ENCODE measurements at places on chromosomes 11 and 22.

DNA sequence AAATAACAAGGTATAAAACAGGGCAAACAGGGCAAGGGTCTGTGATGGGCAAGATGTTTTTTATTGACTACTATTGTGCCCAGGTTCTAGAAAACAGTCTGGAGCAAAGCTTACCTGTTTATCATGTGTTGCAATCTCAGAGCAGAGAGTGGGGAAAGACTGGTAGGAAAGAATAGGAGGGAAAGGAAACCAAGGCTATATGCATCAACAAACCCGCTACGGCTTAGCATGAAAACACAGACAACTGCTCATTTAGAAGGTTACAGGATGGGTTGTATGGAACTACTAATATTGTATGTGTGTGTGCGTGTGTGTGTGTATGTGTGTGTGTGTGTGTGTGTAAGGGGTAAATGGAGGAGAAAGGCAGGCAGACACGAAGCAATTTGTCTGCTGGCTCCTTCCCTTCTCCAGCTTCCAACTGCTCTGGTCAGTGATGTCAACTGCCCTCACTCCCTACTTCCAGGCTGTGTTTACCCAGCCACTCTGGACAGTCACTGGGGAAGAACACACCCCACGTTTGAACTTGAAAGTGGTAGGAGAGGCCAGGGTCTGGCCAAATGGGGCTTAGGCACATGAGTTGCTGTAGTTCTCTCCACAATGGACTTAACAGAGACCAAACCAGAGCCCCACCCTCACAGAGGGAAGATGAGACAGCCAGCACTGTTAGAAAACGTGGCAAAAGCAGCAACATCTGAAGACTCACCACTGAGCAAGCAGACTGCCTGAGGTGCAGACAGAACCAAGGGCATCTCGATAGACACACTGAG is 47.0 kb downstream of the GAB2 start:
- no peak for DNase-seq

- DNase-seq, result no peak
These were observed 18.7 kb downstream of the F2 start for GRCh38 chr11:46737699-46738098.

- DNase-seq, result no peak
These were observed 11.8 kb downstream of the PIM3 start for GRCh38 chr22:49972163-49973017.

- peak; percentile 54 for DNase-seq
These were observed 28.0 kb downstream of the TST start for GRCh38 chr22:36991206-36991605.

- peak; percentile 26 for DNase-seq
These were observed 1.1 kb upstream of the CD6 start for GRCh38 chr11:60970369-60970774.

GRCh38 chr22:32050678-32051515 is 7.8 kb downstream of the SLC5A1 start:
- peak; percentile 82 for DNase-seq

DNA sequence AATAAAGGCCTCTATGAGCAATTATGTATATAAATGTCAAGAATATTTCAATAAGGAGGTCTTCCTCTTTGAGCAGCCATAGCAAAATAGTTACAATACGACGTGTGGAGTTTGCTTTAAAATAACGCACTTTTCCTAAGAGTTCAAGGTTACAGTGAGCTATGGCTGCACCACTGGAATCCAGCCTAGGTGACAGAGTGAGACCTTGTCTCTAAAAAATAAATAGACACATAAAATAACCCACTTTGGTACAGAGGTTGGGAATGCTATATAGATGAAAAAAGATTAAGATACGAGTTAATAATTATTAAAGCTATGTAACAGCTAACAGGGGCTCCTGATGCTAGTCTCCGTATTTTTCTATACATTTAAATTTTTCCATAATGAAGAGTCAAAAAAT is 12.6 kb downstream of the RAB6A start:
- no peak for DNase-seq

DNA sequence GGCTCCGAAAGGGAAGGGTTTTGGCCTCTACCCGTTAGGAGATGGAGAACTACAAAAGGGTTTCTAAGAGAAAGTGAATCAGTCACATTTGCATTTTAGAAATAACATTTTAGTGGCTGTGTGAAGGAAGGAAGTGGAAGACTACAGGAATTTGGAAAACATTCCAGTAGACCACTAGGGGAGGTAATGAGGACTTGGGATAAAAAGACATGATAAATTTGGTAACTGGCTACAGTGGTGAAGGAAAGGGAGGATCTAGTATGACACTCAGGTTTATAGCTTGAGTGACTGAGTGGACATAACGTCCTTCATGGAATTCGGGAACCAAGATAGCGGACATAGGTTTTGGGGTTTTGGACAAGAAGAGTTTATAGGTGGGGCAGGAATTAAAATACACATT is 7.0 kb upstream of the RRM1 start:
- DNase-seq, result no peak

- no peak for DNase-seq
These were observed 2.7 kb upstream of the HBG2 start for GRCh38 chr11:5257296-5257695.

- no peak for DNase-seq
These were observed 845 bp downstream of the RBM7 start for GRCh38 chr11:114401311-114401710.

DNA sequence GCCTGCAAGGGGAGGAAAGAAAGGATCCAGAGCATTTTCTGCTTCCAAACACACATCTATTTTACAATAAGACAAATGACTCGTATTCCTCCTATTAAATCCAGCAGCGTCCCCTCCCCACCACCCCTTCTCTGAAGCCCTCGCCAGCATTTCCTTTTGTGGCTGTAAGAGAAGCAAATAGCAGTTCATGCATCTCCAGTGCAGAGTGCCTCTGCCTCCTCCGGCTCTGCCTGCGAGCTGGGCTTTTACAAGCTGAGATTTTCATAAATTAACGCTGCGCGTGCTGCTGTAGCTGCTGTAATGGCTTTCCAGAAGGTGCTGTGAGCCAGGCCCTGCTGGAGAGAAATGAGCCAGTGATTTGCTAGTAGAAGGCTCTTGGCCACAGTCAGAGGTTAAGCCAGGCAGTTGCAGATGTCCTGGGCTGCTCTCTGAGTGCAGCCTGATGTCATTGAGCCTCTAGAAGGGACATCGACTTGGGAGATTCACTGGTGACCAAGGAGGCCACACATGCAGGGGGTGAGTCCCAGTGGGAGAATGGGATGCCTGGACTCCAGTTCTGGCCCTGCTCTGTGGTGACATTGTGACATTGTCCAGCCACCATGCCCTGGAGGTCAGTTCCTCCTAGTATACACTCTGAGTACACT is 134.5 kb upstream of the NAV2 start:
- peak; percentile 77 for DNase-seq

GRCh38 chr11:1229471-1230120 is 6.7 kb downstream of the MUC5B start:
- peak; percentile 0 for DNase-seq

- DNase-seq, result no peak
These were observed 552 bp downstream of the CNIH2 start for GRCh38 chr11:66278363-66279091.

GRCh38 chr11:43943931-43944751 is 1.7 kb downstream of the C11orf96 start:
- DNase-seq, result no peak

- no peak for DNase-seq
These were observed 62.6 kb downstream of the KIAA1671 start for GRCh38 chr22:25014896-25015755.

- no peak for DNase-seq
These were observed 132.7 kb downstream of the FAT3 start for GRCh38 chr11:92357344-92357743.

GRCh38 chr11:93492464-93493251 is 50.5 kb downstream of the SMCO4 start:
- DNase-seq, result no peak

DNA sequence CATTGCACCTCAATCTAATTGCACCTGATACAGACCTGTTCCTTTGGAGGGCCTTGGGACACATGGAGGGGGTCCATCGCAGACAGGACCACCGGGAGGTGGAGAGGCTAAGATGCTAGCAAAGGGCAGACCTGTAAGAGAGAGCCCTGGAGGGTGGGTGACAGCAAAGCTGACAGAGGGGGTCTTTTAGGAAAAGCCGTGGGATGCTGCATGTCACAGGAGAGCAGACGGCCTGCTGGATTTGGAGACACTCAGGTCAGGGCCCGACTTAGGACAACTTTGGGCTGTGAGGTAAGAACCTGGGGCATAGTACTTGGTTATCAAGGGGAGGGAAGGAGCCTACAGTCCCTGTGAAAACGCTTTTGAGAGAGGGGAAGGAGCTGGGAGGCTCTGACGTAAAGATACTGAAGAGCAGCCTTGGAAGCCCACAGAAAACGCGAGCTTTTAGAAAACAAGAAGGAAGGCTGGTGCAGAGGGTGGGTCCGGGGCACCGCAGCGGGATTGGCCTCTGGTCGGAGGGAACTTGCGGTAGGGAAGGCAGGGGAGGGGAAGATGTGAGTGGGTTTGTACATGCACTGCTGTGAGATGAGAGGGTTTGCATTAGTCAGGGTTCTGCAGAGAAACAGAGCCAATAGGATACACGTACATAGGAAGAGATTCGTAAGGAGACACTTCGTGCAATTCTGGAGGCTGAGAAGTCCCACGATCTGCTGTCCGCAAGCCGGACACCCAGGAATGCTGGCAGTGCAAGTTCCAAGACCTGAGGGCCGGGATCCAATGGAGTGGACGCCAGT is 868.5 kb downstream of the TBC1D22A start:
- peak; percentile 31 for DNase-seq
